Suprapubic skin (tissue), 4 donors: ENCODE measurements at places on chromosomes 4 and X. TPM values are rescaled to one million over a fixed set of nuclear protein-coding genes. Genes with fewer than 3 reads are reported as not detected.

Gene CXorf65
- total RNA-seq, result not detected

Gene GLRA2
- total RNA-seq, result not detected

Gene PPBP
- total RNA-seq, result not detected

Gene ENPP6
- total RNA-seq, result not detected

Gene SHOX
- total RNA-seq, result 0.23 TPM

Gene NEUROG2
- total RNA-seq, result not detected

Gene SULT1B1
- total RNA-seq, result 0.24 TPM

Gene SPANXD
- not detected for total RNA-seq

Gene SULT1E1
- total RNA-seq, result 19.6 TPM

Gene ADGRA3
- 10.4 TPM for total RNA-seq

Gene LUZP4
- total RNA-seq, result not detected

Gene CLCN5
- 10.4 TPM for total RNA-seq

Gene STOX2
- total RNA-seq, result 14.6 TPM
